ENCODE measurements at places on chromosomes 12 and 14.
A peak's percentile ranks its signal among the peaks of the same experiment; 100 is the strongest.

DNA sequence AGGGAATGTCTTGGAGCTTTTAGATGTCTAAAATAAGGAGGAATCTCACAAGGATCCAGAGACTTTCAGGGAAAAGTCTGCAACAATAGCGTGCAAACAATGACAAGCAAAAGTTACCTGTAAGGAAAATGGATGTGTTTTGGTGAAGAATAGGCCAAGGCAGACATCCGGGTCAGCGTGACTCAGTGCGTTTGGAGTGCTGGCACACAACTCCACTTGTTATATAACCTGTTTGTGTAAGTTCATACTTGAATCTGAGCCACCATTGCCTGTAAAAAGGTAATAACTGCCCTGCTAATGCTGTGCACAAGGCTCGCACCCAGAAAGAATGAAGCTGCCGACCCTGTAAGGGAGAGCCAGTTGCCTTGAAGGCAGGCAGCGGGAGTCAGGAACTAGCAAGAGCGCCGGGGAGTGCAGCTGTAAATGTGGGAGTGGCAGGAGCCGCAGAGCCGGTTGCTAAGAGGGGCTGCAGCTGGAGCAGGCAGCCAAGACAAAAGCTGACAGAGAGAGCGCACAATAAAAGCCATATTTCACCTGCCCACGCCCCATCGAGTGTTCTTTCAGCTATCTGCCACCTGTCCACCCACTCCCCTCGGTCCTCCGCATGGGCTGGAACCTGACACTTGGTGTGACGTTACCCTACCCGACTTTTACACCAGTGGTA lies 638.5 kb upstream of the MIS18BP1 start:
- no peak for DNase-seq

DNA sequence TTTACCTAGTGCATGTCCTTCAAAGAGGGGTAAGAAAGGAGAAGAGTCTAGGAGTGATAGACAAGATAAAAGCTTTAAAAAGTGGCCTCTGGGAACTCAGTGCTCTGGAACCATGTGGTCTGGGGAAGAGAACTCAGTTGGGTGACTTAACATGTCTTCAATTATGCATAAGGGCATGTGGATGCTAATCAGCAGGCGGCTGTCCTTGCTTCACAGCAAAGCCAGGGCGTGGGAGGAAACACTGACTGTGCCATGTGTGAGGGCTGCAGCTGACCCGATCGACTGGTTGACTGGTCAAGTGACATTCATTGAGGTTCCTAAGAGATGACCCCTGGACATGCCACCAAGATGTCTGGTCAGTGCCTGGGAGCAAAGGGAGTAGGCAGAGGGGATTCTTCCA lies 1053.8 kb downstream of the BCL11B start:
- DNase-seq = no peak

DNA sequence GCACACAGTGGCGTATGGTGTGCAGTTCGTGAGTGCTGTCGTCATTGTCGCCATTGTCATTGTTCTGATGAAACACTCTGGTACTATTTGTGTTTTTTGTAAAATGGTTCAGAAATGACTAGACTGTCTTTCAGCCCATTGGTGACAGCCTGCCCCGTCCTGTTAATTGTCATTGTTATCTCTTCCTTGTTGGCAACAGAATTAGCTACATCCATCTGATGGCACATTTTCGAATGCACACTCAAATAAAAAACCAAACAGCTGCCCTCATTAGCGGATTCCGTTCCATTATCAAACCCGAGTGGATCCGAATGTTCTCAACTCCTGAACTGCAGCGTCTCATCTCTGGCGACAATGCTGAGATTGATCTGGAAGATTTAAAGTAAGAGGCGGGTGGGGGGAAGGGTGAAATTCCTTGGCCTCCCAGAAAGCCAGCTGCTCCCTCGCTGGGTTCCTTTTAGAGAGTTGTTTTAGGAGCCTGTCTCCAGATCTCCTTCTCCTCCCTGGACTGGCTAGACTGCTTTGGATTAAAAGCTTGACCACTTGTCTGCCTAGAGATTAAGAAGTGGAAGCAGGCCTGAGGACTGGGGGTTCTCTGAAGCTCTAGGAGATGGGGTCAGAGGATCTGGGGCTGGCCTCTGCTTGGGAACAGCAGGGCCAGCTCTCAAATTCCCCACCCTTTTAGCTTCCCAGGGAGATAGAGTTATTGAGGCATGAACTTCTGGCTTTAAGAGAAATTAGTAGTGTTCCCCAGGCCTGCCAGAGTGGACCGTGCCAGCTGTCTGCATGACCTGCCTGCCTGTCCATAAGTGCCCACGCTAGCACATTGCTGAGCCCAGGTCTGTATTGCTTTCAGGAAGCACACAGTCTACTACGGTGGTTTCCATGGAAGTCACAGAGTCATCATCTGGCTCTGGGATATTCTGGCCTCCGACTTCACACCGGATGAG lies 43.3 kb downstream of the MMAB start:
- no peak for DNase-seq

GRCh38 chr12:93221841-93222240 lies 155.9 kb upstream of the NUDT4 start:
- no peak for DNase-seq

- no peak for DNase-seq
Observed at GRCh38 chr12:19897900-19898408, 458.7 kb downstream of the AEBP2 start.

DNA sequence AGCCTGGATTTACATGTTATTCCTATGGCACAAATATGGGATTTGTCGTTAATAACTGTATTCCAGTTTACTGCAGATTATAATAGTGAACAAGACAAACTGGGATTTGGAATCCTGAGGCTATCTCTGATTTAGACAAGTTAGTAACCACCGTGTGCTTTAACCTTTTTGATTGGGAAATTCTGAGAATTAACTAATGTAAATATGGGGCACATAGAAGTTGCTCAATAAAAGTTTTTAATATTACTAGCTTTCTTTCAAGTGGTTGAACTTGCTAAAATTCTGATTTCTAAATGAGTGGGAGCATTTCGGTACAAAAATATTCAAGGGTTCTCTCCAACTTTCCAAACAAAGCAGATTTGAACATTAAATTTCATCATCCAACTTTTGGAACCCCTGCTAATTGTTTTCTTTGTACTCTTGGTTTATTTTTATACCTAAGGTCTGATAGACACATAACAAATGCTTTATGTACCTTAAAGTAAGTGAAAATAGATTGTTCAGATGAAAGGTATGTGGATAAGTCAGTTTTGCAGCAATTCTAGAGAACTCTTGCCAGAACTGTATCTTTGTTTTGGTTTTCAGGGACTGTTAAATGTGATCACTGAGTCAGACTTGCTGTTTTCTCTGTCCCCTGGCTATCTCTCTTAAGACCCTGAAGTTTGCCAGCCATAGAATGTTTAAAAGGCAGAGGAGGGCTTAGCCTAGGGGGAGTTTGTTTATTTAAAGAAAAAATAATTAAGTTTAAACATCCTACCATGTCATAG lies 57.5 kb downstream of the FRS2 start:
- peak; percentile 30 for DNase-seq

DNA sequence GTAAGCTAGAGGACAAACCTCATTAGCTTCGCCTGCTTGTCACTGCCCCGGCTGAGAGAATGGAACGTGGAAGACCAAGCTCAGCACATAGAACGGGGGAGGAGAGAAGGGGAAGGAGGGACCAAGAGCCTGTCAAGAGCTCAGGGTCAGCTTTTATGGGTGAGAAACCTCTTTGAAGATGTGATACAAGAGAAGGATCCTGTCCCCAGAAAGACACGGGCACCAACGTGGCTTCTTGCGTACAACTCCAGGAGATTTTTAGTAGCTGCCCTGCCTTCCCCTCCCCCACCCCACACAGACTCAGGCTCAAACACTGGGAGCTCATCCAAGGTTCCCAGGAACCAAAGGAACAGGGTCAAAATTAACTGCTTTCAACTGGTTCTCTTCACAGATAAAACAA lies 34.7 kb downstream of the APPL2 start:
- DNase-seq = no peak

- no peak for DNase-seq
Observed at GRCh38 chr12:5581019-5581418, 149.1 kb downstream of the NTF3 start.

Data from A172 (cell line).